Stimulated activated CD4-positive, alpha-beta T cell treated with anti-CD3 and anti-CD28 coated beads, Interleukin-1b, Interleukin-23, amount 100 ng/mL, for 1 hour (primary cell): ENCODE measurements at places on chromosomes 16 and 17.

GRCh38 chr16:4345836-4346781 lies 5.0 kb downstream of the PAM16 start:
- DNase-seq = no peak

- DNase-seq = no peak
Observed at GRCh38 chr16:48347980-48348379, 37.2 kb downstream of the SIAH1 start.

DNA sequence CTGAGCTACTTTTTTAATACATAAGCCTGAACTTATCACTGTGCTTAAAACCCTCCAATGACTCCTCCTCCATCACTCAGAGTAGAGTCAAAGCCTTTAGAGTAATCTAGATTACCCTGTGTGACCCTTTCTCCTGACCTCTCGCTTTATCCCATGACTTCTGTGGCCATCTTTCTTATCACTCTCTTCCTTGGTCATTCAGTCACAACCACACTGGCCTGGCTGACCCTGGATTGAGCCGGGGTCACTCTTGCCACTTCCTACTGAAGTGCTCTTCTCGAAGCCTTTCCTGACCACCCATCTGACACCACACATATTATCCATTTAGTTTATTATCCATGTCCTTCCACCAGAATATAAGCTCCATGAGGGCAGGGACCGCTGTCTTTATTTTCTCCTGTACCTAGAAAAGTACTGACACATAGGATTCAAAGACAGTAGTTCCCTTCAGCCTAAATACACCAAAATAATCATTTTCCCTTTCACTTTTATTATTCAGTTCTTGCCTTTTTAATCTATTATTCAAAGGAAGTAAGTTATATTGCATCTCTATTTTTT lies 28.0 kb upstream of the ABCA9 start:
- no peak for DNase-seq

GRCh38 chr16:54240271-54241129 lies 46.1 kb downstream of the IRX3 start:
- DNase-seq = no peak

GRCh38 chr17:82914375-82914774 lies 74.6 kb upstream of the ZNF750 start:
- DNase-seq = no peak

DNA sequence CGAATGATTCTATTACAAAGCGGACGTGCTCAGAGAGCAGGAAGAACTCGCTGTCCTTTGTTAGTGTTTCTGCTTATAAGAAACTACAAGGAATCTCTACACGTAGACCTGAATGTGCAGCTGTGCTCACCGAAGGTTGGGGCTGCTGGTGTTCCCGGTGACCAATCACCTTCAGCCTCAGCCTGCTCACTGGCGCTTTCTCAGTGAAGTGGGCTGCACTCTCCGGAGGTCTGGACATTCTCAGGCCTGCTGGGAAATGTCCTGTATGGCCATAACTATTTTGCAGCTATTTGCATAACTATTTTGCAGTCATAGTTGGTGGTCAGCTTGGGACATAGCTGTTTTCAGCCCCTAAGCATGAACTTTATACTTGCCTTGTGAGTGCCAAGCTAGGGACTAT lies 9.7 kb upstream of the CIAO3 start:
- DNase-seq = no peak

- no peak for DNase-seq
Observed at GRCh38 chr16:15043344-15043743, 12.5 kb downstream of the NTAN1 start.

DNA sequence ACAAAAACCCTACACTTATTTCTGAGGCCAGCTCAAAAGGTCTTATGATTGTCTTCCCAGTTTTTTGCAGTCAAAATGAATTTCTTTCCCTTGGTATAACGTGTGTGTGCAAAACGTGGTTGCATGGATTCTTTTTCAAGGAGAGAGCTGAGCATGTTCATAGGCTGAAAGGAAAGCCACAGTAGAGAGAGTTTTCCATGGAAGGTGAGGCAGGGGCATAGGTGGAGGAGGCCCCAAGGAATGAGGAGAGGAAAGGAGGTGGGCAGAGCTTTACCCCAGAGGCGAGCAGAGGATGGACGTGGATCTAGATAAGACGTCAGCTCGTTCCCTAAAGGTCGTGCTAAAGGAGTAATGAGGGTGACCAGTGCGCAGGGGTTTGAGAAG lies 22.8 kb downstream of the TRPV2 start:
- DNase-seq = no peak

DNA sequence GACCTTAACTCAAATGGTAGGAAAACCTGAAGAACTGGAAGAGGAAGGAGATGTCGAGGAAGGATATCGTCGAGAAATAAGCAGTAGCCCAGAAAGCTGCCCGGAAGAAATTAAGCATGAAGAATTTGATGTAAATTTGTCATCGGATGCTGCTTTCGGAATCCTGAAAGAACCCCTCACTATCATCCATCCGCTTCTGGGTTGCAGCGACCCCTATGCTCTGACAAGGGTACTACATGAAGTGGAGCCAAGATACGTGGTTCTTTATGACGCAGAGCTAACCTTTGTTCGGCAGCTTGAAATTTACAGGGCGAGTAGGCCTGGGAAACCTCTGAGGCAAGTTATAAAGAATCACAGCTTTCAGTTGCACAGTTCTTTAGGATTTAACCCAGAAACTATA lies 15.5 kb downstream of the ERCC4 start:
- no peak for DNase-seq

DNA sequence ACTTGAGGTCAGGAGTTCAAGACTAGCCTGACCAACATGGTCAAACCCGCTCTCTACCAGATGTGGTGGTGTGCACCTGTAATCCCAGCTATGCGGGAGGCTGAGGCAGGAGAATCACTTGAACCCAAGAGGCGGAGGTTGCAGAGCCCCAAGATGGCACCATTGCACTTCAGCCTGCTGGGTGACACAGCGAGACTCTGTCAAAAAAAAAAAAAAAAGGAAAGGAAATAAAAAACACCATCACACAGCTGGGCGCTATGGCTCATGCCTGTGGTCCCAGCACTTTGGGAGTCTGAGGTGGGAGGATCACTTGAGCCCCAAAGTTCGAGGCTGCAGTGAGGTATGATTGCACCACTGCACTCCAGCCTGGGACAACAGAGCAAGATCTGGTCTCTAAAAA lies 13.3 kb upstream of the SBK1 start:
- no peak for DNase-seq

DNA sequence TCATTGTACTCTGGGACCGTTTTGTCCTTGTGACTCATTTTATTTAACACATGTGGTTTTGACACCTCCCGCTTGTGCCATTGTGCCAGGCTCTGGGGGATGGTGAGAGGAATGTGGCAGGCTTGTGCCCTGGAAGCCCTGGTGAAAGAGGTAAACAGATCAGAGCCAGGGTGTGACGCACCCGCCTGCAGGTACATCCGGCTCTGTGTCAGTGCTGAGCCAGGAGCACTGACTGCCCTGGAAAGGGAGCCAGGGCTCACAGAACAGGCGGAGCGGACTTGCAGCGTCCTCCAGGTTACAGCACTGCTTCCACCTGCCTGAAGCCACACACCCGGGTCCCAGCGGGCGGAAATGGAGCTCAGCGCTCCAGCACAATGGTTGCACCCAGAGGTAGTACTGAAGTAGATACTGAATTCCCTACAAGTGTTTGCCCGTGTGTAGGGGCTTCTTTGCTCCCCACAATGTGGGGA lies 30.6 kb downstream of the CDRT15 start:
- peak; percentile 39 for DNase-seq

GRCh38 chr16:57665541-57665940 lies 2.6 kb upstream of the ADGRG3 start:
- DNase-seq = no peak

GRCh38 chr17:61467416-61468262 lies 15.4 kb downstream of the TBX4 start:
- no peak for DNase-seq

GRCh38 chr16:27333104-27333503 lies 19.3 kb downstream of the IL4R start:
- no peak for DNase-seq

GRCh38 chr16:84423416-84423837 lies 55.1 kb downstream of the ATP2C2 start:
- DNase-seq = no peak

DNA sequence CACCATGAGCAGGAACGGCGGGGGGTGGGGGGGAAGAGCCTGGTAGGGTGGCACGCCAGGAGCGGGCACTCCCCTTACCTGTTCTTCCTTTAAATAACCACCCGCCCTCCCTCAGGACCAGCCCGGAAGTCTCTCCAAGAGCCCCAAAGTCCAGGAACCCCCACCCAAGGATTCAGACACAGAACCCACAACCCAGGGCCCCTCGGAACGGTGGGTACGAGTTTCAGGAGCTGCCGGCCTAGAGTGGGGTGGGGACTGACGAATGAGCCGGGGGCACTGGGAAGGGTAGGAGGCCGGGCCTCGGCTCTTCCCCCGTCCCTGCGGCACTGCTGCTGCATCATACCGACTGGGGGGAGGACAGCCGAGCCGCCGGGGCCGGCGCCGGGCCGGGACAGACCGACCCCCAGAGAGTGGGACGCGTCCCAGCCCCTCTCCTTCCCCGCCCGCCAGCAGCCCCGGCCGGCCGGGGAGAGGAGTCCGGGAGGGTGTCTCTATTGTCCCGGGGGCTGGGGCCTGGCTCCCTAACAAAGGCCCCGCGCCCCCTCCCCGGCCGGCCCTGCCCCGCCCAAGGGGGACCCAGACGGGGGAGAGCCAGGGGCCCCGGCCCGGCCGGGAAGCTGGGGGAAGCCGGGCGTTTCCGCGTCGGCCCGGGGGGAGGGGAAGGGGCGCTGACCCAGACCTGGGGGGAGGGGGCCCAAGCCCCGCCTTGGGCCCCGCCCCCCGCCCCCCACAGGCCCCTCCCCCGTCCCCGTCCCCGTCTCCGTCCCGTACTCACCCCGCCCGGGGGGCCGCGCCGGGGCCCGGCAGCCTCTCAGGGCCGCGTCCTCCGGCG lies 747 bp downstream of the ATXN7L3 start:
- DNase-seq = no peak

DNA sequence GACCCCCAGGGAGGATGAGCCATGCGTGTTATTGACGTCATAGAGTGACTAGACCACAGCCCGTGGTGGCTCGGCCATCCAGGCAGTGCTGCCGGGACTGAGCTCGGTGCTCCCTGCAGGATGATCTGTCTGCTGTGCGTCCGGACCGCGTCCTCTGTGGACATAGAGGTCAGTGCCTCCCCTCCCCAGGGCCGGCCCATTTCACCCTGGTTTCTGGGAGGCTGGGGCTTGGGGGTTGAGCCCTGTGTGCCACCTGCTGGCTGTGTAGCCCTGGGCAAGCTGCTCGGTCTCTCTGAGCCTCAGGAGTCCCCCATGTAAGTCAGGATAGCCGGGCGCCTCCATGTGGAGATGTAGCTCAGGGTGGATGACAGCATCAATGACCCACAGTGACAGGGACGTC lies 8.3 kb downstream of the TSC2 start:
- DNase-seq = no peak

DNA sequence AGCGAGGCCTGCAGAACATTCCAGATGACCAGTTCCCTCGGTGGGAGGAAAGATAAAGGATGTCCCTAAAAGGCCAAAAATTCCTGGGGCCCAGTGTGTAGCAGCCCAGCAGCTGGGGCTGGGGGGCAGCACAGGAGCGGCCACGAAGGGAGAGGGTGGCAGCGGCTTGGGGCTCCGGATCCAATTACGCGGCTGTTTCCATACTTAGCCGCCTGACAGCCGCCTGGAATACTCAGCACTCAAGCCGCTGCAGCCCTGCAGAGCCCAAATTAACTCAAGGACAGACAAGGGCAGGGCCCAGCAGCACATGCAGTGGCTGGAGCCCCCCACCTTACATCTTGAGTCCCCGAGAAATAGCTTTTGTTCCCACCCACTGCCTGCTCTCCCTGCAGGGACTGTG lies 1.3 kb downstream of the SRL start:
- DNase-seq = no peak

DNA sequence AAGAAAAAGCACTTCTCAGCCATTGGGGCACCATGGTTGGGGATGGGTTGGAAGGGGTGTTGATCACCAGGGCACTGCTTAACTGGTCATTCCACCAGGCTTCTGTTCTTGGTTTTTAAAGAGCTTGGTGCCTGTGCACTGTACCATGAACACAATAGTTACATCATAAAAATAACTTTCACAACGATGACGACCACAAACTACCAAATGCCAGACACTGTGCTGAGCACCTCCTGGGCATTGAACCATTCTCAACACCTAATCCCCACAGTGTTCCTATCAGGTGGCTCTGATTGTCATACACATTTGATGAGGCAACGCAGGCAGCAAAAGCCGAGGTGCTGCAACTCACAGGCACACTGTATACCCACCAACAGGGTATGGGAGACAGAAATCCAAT lies 208.0 kb downstream of the FOXL1 start:
- no peak for DNase-seq

DNA sequence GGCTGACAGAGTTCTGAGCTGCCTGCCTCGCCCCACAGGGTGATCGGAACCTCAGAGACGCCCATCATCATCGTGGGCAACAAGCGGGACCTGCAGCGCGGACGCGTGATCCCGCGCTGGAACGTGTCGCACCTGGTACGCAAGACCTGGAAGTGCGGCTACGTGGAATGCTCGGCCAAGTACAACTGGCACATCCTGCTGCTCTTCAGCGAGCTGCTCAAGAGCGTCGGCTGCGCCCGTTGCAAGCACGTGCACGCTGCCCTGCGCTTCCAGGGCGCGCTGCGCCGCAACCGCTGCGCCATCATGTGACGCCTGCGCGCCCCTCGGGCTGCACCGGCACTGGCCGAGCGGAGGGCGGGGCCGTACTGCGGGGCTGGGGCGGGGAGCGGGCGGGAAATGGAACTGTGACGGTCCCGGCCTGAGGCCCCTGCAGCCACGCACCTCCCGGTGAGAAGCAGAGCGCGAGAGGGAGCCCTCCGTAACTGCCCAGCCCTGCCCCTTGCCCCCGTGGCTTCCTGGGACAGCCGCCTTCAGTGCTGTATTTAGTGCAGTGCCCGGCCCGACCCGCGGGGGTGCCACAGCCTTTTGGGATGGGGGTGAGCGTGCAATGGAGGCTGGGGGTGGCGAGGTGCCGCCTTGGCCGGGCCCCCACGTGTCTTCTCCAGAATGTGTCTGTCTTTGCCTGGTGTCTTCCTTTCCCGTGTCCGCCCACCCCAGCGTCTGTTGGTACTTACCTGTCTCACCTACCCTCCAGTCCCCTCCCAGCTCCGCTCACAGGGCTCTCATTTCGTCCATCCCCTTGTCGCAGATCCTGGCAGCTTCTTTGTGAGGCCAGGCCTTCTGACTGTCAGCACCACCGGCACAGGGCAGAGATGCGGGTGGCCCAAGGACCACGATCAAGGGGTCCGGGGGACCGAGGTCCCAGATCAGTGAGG lies 9.8 kb downstream of the RASL10B start:
- no peak for DNase-seq

DNA sequence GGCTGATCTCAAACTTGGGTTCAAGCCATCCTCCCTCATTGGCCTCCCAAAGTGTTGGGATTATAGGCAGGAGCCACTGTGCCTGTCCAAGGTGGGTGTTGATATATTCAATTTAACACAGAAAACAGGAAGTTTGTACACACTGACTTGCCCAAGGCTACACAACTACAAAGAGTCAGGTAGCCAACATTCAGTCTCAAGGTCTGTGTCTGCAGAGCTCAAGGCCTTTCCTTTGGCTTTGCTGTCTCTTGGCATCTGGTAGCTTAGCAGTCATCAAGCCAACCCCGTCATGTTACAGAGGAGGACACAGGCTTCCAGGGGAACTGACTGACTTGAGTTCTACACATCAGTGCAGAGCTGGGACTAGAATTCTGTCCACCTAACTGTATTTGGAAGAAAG lies 11.9 kb upstream of the MEFV start:
- no peak for DNase-seq

- DNase-seq = no peak
Observed at GRCh38 chr16:12327971-12328726, 351.6 kb downstream of the SNX29 start.
